ENCODE measurements at places on chromosomes 7 and 10.

GRCh38 chr7:105937411-105937810 lies 25.7 kb upstream of the CDHR3 start:
- DNase-seq: no peak

- DNase-seq: no peak
Observed at GRCh38 chr10:79025199-79025832, 43.5 kb upstream of the ZMIZ1 start.

GRCh38 chr10:110815354-110816004 lies 56.2 kb upstream of the PDCD4 start:
- DNase-seq: no peak

- no peak for DNase-seq
Observed at GRCh38 chr10:132185601-132186487, 904 bp upstream of the DPYSL4 start.

- no peak for DNase-seq
Observed at GRCh38 chr10:77289027-77289501, 348.5 kb downstream of the KCNMA1 start.

DNA sequence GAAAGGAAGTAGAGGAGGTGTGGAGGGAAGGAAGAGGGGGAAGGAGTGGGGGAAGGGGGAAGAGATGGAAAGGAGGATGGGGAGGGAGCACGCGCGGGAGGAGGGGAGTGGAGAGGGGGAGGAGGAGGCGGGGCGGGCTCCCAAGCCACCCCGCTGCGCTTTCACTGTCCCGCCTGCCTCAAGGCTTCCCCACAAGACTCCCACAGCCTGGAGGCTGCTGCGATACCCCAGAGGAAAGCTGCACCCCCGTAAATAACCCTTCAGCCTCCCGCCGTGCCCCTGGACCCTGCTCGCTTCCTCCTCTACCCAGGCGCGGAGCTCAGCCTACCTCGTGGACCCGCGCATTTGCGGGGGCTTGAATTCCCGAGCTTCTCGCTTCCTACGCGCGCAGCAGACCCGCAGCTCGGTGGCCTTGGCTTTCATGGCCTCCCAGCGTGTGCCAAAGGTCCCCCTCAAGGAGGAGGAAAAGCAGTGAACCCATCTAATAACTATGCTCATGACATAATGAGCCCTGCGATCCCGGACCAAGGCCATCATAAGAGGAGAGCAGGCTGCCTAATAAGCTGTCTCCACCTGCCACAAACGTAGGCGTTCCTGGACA lies at the start of gene C10orf67:
TSS of gene C10orf67 (minus strand) at position 557 of the 601 bp plus-strand sequence. CDS start at position 534, 23 bp downstream.
- no peak for DNase-seq

GRCh38 chr10:1652151-1652550 lies 85.2 kb downstream of the ADARB2 start:
- DNase-seq: no peak

All from GM04503 (cell line).